ENCODE measurements at places on chromosomes 7 and 10. TPM values are rescaled to one million over a fixed set of nuclear protein-coding genes. Genes with fewer than 3 reads are reported as not detected.

DNA sequence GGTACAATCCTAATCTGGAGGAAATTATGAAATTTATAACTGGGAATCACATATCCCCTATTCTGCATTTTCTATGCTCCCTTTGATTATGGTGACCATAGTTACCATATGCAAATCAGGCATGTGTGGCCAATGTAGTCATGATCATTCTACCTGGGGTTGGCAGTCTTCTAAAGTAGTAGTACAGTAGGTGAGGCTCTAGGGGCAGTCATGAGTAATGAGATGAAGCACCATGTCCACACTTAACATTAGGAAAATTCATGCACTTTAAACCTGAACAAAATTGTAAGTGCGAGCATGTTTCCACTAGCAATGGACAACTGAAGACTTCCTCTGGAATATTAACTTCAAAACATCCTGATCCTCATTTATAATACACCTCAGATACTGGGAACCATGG lies 545.9 kb downstream of the SUGCT start:
- no peak for DNase-seq

DNA sequence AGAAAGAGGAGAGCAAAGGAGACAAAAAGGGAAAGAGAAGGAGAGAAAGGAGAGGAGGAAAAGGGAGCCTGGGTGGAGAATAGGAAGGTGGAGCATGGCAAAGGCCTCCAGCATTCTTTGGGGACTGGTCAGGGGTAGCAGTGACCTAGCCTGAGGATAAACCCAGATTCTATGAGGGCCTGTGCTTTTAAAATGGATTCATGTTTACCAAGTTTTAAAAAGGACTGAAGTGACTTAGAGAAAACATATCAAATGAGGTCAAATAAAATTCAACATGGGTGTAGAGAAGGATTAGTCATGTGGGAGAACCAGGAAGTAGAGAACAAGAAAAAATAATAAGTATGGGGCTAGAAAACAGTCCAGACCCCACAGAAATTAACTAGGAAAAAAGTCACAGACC lies 20.7 kb downstream of the CREB3L2 start:
- no peak for DNase-seq

DNA sequence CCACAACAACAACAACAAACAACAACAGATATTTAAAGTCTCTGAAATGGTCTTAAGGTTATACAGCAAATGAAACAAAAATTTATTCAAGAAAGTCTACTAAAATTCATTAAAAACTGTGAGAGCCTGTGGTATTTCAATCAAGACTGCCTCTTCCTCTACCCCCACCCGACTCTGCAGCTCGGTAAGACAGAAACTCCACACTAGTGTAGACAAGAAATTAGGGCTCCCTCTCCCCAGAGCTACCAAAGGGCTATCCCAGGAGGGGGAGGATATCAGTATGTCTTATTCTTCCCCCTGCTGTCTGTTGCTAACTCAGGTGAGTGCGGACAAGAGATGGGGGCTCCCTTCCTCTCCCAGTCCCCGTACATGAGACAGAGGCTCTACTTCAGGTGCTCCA lies 71.0 kb upstream of the TMEM140 start:
- DNase-seq, result no peak

- DNase-seq, result no peak
Observed at GRCh38 chr7:107666790-107667189, 6.2 kb downstream of the SLC26A4 start.

GRCh38 chr7:134327896-134328295 lies 11.2 kb upstream of the SLC35B4 start:
- no peak for DNase-seq

DNA sequence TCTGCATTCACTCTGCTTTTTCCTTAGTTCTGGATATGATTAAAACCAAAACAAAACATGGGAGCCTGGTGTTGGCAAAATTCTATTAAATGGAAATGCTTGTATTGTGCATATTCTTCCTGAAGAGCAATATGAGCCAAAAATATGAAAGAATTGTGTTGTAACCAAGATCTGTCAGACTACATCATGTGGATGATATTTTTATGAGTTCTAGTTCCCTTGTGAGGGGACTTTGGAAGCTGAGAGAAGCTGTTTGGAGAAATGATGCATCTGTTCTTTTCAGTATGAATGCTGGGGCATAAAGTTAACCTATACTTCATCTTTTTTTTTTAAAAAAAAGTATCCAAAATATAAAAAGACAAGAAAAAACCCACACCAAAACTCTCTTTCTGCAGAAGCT lies 782.7 kb downstream of the ANKRD7 start:
- DNase-seq, result no peak

GRCh38 chr7:23759671-23760391 lies 49.8 kb downstream of the STK31 start:
- DNase-seq, result no peak

DNA sequence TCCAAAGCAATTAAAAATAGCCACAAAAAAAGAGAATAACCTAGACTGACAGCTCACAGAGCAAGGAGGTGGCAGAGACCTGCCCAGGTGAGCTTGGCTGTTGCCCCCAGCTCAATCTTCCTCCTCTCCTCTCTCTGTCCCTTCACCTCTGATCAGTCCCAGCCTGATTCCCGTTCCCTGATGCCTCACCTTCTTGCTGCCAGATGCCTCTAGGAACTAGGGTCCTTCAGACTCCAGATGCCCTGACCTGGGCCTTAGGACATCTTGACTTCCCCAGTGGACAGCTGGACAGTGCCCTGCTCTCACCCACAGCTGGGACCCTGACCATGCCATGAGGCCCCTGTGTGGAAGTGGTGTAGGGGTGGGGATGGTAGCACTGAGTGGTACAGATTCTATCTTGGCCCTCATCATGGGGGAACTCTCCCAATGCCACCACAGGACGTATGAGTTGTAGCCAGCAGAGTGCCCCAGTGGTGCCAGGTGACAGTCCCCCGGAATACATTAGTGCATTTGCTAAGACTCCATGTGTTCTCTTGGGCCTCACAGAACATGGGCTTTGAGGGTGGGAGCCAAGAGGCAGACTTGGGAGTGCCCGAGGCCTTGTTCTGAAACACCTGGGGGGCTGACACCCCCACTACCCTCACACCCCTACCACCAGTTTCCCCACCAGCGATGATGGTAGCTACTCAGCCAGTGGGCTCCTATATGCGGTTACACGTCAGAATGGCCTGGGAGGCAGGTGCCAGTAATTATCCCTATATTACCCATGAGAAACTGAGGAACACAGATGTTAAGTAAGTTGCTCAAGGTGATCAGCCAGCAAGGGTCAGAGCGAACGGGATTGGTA lies 2.0 kb downstream of the DEPP1 start:
- no peak for DNase-seq

The CNNM2 gene
- 1.4 TPM for polyA plus RNA-seq

The DYNC1I1 gene
- 0.10 TPM for polyA plus RNA-seq

The CELF2 gene
- polyA plus RNA-seq, result 9.8 TPM

The INHBA gene
- polyA plus RNA-seq, result 59.2 TPM

The MAD1L1 gene
- polyA plus RNA-seq, result 18.0 TPM

All from keratinocyte (primary cell).